Bladder microvascular endothelial cell (primary cell): ENCODE measurements at places on chromosomes 4 and X. TPM values are rescaled to one million over a fixed set of nuclear protein-coding genes. Genes with fewer than 3 reads are reported as not detected.

Gene SSX1
- not detected in 2 replicates for total RNA-seq

Gene SERTM2
- total RNA-seq: not detected in 2 replicates

Gene CCDC160
- total RNA-seq: not detected in 2 replicates

Gene RADX
- 0.13 and 0.65 TPM in 2 replicates for total RNA-seq

Gene PCDH18
- 0.69 and 1.6 TPM in 2 replicates for total RNA-seq

Gene TRAM1L1
- total RNA-seq: 0.16 and 1.4 TPM in 2 replicates

Gene DSPP
- not detected in 2 replicates for total RNA-seq

Gene C1QTNF7
- total RNA-seq: not detected in 2 replicates

Gene UGT8
- total RNA-seq: not detected in 2 replicates

Gene UGT2A1
- total RNA-seq: 0.16 TPM in 1 of 2 replicates, not detected in the other

Gene C4orf54
- total RNA-seq: under 0.01 and 0.06 TPM in 2 replicates

Gene PRDM5
- total RNA-seq: 3.1 and 5.7 TPM in 2 replicates

Gene SLITRK4
- 2.9 and 4.3 TPM in 2 replicates for total RNA-seq

Gene NHSL2
- 12.8 and 30.8 TPM in 2 replicates for total RNA-seq

Gene TEX11
- not detected in 2 replicates for total RNA-seq

Gene RRH
- 0.06 TPM in 1 of 2 replicates, not detected in the other for total RNA-seq

Gene ARHGAP6
- total RNA-seq: under 0.01 and 0.06 TPM in 2 replicates

Gene GSX2
- not detected in 2 replicates for total RNA-seq

Gene MAGEA8
- total RNA-seq: not detected in 2 replicates

Gene MAGEB3
- total RNA-seq: not detected in 2 replicates

Gene ZFP92
- under 0.01 and 0.69 TPM in 2 replicates for total RNA-seq

Gene MED28
- total RNA-seq: 8.9 and 16.0 TPM in 2 replicates

Gene SPATA18
- 5.3 and 9.1 TPM in 2 replicates for total RNA-seq

Gene SHISA3
- 2.8 and 5.0 TPM in 2 replicates for total RNA-seq
